ENCODE measurements at places on chromosomes 6 and 20. TPM values are rescaled to one million over a fixed set of nuclear protein-coding genes. Genes with fewer than 3 reads are reported as not detected.

- no peak for DNase-seq
Observed at GRCh38 chr6:21158873-21159272, 434.7 kb upstream of the SOX4 start.

Gene OR12D1
- not detected for total RNA-seq

DNA sequence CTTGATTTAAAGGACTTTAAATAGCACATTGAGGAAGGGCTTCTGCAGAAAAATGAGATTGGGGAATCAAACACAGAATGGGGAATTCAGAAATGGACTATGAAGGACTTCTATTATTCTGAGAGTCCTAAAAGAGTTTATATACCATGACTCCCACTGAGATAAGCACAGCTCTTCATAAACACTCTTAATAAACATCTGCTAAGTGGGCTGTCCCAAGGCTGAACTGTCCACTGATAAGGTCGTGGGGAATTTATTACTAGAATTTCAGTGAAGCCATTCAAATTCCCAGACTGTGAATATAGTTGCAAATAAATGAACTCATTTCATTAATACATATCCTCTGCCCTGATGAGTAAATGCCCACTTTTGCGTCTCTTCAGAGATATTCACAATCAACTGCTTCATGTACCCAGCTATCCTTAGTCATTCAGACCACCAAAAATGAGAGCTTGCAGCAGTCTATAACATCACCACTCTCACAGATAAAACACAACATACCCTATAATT is 468.2 kb upstream of the RUNX2 start:
- DNase-seq: no peak

Gene FAM209B
- 0.95 TPM for total RNA-seq

GRCh38 chr20:50592282-50593004 is 82.3 kb downstream of the PTPN1 start:
- DNase-seq: no peak

All from activated naive CD4-positive, alpha-beta T cell treated with anti-CD3 and anti-CD28 coated beads for 36 hours (primary cell).